OCI-M1 (cell line): ENCODE measurements at places on chromosomes 4 and X.

DNA sequence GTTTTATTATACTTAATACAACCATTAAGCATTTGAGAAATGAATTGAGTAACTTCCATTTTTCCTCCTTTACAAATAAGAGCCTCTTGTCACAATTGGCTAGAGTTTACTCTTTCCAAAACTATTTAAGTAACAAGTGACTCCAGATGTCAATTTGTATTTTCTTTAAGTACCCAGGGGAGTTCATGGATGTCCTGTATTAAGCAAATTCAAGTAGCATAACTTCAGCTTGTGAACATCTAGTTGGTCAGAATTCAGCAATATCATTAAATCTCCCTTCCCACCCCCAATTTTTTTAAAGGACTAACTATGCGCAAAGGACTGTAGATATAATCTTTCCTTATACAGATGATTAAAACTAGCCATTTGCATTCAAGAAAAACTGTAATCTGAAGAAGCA lies 1.4 kb upstream of the ADGRL3 start:
- DNase-seq, result no peak

DNA sequence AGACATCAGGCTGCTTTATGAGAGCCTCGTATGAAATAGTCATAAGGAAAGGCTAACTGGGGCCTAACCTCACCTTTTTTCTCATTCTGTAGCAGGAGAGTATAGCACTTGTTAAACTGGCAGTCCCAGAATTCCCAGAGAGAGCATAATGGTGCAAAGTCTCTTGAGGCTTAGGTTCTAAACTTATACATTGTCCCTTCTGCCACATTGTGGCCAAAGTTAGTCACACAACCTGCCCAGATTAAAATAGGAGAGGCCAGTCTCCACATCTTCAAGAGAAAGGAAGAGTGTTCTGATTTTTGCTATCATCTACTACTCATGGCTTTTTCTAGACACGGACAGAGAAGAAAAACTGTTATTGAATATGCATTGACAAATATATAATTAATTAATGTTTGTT lies 1588.9 kb upstream of the PCDH7 start:
- DNase-seq, result no peak

GRCh38 chrX:96906741-96907140 lies 23.0 kb downstream of the RPA4 start:
- no peak for DNase-seq

GRCh38 chrX:110167952-110168451 lies 149.9 kb downstream of the AMMECR1 start:
- peak; percentile 46 for DNase-seq

GRCh38 chr4:137597752-137598430 lies 65.6 kb upstream of the PCDH18 start:
- no peak for DNase-seq

- DNase-seq, result no peak
Observed at GRCh38 chrX:41522081-41522480, 74.9 kb downstream of the NYX start.

DNA sequence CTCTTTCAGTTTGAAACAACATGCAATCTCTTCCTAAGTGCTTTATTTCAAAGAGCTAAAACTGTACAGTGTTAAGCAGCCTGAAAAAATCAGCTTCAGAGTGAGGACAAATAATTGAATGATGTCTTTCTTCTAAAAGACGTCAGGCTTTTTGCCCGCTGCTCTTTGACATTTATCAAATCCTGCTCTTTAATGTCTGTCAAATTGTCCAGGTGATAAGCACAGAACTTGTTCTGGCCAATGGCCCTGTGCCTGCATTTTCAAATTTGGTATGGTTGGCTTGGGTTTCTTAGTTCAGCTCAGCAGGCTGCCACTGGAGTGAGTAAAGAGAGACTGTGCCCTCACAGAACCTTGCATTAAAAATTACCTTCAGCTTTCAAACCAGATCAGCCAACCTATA lies 712.9 kb upstream of the LCORL start:
- no peak for DNase-seq

GRCh38 chr4:102335616-102336015 lies 9.7 kb downstream of the SLC39A8 start:
- DNase-seq, result no peak

DNA sequence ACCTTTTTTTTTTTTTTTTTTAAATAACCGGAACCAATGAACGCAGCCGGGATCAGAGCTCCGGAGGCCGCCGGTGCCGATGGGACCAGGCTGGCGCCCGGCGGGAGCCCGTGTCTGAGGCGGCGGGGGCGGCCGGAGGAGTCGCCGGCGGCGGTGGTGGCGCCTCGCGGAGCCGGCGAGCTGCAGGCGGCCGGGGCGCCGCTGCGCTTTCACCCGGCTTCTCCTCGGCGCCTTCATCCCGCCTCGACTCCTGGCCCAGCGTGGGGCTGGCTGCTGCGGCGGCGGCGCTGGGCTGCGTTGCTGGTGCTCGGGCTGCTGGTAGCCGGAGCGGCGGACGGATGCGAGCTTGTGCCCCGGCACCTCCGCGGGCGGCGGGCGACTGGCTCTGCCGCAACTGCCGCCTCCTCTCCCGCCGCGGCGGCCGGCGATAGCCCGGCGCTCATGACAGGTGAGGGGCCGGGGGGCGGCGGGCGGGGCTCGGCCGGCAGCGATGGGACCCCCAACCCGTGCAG lies 337 bp downstream of the STIM2 start:
- DNase-seq, result no peak

GRCh38 chr4:7831858-7832730 lies 107.6 kb downstream of the AFAP1 start:
- no peak for DNase-seq

- peak; percentile 80 for DNase-seq
Observed at GRCh38 chr4:110586131-110586850, 36.6 kb downstream of the PITX2 start.

- DNase-seq, result peak; percentile 37
Observed at GRCh38 chr4:165461159-165461821, 82.5 kb downstream of the CPE start.

GRCh38 chrX:17405225-17405969 lies 30.4 kb downstream of the NHS start:
- DNase-seq, result no peak

GRCh38 chr4:183702492-183702891 lies 43.4 kb downstream of the TRAPPC11 start:
- DNase-seq, result no peak

GRCh38 chr4:13640149-13640940 lies 12.8 kb upstream of the BOD1L1 start:
- peak; percentile 12 for DNase-seq

DNA sequence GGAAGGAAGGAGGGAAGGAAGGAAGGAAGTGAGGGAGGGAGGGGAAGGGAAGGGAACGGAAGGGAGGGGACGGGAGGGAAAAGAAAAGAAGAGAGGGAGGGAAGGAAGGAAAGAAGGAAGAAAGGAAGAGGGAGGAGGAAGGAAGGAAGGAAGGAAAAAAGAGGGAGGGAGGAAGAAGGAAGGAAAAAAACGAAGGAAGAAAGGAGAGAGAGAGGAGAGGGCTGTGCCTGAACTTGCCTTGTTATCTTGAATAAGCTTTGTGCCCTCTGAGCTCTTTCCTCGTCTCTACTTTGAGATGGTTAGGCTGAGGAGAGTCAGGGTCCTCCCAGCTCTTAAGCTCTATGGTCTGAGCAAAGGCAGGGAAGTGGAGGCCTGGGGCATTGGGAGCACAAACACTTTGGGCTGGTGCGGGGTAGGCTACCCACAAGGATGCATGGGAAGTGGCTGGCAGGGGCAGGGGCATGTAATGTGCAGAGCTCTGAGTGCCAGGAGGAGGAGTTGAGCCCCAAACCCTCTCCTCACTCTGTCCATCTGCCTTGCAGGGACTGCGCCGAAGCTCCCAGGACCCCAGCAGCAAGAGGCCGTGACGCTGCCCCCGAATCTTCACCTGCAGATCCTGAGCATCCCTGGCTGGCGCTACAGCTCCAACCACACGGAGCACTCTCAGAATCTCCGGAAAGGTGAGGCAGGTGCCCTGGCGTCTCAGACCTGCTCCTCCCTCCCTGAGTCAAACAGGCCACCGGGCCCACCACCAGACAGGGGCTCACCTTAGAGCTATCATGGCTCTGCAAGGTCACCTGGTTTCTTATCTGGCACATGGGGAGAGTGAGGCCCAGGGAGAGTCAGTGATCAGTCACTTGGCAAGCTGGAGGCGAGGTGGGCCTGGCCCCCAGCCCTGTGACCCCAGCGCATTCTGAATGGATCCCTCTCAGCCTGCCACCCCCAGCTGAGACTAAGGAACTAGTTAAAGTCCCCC lies 26.5 kb upstream of the MRFAP1 start:
- no peak for DNase-seq

- no peak for DNase-seq
Observed at GRCh38 chr4:100286636-100287035, 96.4 kb upstream of the DDIT4L start.

DNA sequence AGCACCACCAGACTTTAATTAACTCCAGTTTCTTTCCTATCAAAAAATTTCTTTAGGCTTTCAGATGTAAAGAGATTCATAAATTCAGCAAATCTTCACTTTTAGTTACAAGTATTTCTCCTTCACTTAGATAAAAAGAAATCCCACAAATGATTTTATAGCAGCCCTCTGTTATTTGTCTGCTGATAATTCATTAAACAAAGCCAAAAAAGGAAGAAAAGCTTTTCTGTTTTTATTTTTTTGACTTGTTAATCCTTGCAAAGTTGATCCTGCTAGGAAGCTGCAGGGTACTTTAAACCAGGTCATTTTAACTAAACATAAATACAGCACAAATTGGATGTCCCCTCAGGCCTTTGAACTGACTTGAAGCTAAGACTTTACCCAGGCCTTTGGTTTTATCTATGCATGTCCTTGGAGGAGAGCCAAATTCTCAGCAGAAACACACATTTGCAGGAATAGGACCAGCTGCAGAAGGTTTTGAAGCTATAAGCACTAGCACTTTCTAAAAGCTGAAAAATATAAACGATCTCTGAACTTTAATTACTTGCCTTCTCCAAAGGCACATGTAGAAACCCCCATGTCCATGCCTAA lies 57.5 kb downstream of the PCDH18 start:
- DNase-seq, result peak; percentile 68

DNA sequence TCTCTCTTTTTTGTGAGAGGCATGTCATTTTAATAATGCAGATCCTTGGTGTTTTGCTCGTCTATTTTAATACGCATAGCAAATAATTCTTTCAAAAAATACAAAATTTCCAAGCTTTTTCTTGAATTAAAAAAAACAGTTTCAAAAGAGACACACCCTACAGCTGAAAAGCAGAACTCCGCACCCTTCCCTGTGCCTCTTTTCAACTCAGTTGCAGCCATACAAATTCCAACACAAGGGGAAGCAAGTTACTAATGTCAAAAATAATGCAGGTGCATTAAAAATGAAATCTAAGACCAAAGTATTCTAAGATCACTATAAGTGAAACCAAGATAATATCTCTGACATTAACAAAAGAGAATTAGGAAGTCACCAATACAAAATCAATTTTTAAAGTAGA lies 66.6 kb downstream of the NR3C2 start:
- DNase-seq, result no peak

DNA sequence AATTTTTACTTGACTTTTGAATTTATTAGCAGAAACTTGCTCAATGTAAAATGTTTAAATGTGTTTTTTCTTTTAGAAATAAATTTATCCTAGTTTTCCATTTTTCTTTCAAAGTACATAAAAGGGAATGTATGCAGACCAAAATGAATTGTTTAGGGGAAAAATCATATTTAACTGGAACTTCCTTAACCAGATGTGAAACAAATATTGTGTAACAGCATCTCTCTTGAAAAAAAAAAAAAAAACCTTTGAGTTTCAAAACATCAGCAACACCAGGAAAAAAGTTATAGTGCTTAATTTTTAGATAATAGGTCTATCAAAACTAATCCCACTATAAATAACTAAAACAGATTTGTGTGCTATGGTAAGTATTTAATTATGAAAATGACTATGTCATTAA lies 14.5 kb upstream of the CCNA2 start:
- no peak for DNase-seq

GRCh38 chrX:103431316-103431715 lies 55.0 kb downstream of the BEX3 start:
- no peak for DNase-seq

DNA sequence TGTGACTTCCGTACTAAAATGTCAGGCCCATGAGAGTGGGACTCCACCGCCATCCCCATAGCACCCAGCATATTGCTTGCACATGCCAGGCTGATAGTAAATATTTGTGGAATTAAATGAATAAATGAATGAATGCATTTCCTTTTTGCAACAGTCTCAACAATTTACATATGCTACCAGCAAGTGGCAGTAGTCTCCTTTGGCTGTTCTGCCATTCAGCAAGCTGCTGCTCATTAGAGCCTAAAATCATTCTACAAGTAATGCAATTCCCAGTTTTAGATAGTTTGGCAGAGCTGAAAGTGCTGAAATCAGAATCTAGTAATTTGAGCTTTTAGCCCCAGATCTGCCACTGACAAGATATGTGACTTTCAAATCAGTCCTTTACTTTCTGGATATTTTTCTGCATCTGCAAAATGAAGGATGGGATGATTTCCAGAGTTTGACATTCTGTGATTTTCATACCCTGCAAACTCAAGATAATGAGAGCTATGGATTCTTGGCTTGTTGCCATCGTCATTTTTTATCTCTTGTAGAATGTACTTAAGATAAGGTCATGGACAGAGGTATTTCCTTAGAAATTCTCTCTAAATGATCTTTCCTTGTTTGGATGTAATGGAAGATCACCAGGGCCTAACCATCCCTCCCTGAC lies 35.7 kb upstream of the INTS6L start:
- peak; percentile 65 for DNase-seq

- DNase-seq, result no peak
Observed at GRCh38 chrX:44432641-44433040, 89.2 kb upstream of the EFHC2 start.

- peak; percentile 31 for DNase-seq
Observed at GRCh38 chr4:39597695-39598381, 40.8 kb downstream of the SMIM14 start.

- DNase-seq, result no peak
Observed at GRCh38 chr4:75696581-75696980, 23.4 kb upstream of the G3BP2 start.

DNA sequence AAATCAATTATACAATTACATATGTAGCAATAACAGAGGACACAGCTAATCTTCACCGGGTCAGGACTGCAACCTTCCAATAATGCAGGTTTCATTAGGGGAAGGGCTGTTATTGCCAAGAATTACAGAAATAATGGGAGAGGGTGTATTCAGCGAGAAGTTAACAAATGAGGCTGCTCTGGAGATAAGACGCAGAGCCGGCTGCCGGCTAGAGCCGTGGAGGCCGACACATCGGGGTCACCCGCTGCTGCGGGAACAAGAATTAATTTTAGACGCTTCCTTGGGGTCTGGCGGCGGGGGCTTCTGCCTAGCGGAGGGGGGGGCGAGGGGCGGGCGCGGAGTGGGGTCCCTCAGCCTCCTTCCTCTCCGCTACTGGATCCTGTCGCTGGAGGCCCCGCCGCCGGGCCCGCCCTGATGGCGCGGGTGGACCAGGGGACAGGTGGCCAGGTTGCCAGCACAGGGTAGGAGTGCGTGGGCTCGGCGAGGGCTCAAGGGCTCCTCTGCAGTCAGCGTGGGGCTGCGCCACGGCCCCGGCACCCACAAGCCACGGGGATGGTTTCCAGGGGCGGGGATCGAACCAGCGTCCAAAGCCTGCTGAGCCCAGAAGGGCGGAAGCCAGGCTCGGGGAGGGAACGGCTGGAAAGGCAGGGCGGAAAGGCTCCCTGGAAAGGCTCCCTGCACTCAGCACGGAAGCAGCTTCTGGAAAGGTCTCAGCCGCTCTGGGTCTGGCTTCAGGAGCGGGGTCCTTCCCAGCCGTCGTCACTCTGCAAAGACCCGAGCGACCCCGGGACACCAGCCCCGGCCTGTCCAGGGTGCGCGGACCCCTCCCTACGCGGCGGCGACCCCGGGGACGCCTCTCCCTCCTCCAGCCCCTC lies 113.8 kb upstream of the NKX1-1 start:
- DNase-seq, result no peak

- no peak for DNase-seq
Observed at GRCh38 chrX:103779141-103779789, 2.6 kb downstream of the PLP1 start.
